ENCODE measurements at places on chromosomes 3 and 15. TPM values are rescaled to one million over a fixed set of nuclear protein-coding genes. Genes with fewer than 3 reads are reported as not detected.

The LRTM1 gene
- not detected for total RNA-seq

The ECE2 gene
- not detected for total RNA-seq

The FBXO40 gene
- total RNA-seq, result not detected

The FGF12 gene
- under 0.01 TPM for total RNA-seq

The VILL gene
- 2.6 TPM for total RNA-seq

The CMTM8 gene
- total RNA-seq, result 0.18 TPM

The MED12L gene
- total RNA-seq, result 0.29 TPM

The DPPA4 gene
- not detected for total RNA-seq

The GASK1A gene
- total RNA-seq, result 1.1 TPM

The CLSTN2 gene
- not detected for total RNA-seq

The GRM2 gene
- not detected for total RNA-seq

The CCR8 gene
- total RNA-seq, result not detected

The TNIK gene
- 14.0 TPM for total RNA-seq

Data from myometrial cell (primary cell).